Kidney capillary endothelial cell (primary cell): ENCODE measurements at places on chromosomes 3 and 15.

DNA sequence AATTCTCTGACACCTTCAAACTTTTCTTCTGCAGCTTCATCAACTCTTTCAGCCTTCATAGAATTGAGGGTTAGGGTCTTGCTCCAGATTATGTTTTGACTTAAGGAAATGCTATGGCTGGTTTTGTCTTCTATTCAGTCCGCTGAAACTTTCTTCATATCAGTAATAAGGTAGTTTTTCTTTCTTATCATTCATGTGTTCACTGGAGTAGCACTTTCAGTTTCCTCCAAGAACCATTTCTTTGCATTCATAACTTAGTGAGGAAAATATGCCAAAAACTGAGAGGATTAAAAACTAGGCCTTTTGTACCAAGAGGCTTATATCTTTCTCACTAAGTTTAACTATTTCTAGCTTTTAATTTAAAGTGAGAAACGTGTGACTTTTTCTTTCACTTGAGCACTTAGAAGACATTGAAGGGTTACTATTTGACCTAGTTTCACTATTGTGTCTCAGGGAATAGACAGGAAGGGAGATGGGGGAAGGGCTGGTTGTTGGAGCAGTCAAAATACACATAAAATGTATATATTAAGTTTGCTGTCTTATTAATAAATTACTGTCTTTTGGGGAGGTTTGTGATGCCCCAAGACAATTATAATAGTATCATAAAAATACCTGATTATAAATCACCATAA lies 1110.1 kb downstream of the TBL1XR1 start:
- no peak for DNase-seq

DNA sequence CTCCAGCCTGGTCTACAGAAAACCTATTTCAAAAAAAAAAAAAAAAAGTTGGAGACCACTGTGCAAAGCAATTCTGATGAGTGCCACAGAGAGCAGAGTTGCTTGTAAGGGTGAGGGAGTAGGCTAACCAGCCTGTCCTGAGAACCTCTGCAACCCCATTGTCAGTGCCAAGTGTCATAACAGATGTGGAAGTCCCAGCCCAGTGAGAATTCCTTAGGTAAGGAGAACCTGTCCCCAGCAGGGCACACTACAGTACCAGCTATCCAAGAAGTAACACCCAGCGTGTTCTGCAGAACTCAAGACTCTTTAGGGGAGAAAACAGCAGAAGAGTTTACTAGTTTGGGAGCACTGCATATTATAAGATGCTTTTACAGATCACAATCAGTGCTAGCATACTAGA lies 156.3 kb downstream of the LIPC start:
- no peak for DNase-seq

- DNase-seq, result no peak
These were observed 515.4 kb upstream of the ZNF717 start for GRCh38 chr3:76300746-76301145.

GRCh38 chr3:174035328-174035886 lies 637.9 kb downstream of the NLGN1 start:
- DNase-seq, result no peak

- DNase-seq, result no peak
These were observed 6.4 kb downstream of the ALG1L2 start for GRCh38 chr3:130088061-130088460.

DNA sequence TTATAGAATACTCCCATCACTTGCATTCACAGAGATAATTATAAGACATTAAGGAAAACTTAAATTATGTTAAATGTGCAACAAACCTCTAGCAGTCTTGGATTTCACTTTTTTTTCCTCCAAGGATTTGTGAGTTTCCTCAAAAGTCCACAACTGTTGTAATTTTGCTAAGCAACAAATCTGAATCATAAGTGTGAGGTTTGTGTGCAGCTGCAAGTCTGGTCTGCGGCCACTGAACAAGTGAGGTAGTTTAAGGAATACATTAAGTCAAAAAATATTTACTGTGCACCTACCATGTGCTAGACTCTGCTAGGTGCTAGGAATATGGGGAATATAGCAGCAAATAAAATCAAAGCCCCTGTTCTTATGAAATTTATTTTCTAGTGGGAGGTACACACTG lies 70.2 kb downstream of the LRRC28 start:
- no peak for DNase-seq

DNA sequence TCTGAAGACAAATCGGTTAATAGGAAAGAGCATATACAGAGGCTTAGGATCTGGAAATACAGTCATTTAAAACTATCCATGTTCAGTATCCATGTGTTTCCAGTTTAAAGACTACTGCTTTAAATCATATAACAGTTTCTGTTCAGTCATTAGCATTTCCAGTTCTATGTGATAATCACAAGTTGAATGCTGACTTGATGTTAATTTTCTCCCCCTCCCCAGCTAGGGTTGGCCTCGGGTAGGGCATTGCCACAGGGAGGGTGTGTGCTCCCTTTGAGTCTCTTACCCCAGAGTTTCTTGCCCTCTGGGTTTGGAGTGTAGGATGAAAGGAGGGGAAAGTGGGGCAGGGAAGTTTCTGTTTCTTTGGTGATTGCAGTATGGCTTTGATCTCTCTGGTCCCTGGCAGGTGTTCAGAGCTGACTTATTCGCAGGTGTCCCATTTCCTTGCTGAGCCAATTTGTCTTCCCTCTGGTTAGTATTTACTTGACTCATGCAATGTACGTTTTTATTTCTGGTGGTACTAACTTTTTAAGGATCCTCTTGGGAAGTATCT lies 86.3 kb downstream of the SH3GL3 start:
- DNase-seq, result no peak

DNA sequence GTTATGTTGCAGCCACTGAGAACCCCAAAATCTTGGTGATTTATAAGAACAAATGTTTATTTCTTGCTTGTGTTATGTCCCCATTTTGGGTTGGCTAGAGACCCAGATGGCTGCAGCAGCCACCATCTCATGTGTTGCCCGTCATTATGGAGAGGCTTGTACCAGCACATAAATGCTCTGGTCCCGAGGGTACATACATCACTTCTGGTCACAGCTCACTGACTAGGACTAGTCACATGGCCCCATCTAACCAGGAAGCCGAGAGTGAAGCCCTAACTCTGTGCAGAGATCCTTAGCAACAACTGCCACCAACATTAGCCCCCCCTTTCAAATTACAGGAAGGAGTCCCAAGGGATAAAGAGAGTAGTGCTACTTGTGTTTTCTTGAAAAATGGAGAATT lies 25.5 kb upstream of the HACD2 start:
- DNase-seq, result no peak

- no peak for DNase-seq
These were observed 77.9 kb upstream of the IGSF10 start for GRCh38 chr3:151538456-151539393.

DNA sequence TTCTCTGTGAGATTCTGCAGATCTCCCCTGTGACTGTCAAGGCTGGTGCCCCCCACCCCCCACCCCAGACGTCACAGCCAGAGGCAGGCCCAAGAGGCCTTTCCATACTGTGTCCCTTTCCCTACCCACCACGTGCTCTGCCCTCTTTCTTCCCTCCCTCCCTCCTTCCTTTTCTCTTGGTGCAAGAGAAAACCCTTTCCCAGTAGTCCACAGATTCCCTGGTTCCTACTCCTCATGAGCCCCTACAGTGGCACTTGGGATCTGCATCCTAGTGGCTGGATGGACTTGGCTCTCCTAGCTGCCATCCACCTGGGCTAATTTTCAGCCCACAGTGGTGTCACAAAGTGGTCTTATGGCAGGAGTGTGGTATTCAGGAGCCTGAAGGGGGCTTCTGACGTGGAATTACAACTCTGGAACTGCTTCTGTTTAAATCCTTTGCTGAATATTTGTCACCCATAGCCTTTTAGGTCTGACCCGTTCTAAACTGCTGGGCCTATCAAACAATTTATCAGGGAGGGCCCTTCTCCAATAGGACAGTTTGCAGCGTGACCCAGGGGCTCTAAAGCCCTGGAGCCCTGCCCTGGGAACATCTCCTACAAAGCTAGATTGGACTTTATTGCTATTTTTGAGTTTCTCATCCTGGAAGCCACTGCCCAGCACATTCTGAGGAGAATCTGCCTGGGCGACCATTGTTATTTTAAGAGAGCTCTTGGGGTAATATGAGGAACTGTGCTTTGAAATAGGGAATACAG lies 35.3 kb downstream of the KLF13 start:
- no peak for DNase-seq

DNA sequence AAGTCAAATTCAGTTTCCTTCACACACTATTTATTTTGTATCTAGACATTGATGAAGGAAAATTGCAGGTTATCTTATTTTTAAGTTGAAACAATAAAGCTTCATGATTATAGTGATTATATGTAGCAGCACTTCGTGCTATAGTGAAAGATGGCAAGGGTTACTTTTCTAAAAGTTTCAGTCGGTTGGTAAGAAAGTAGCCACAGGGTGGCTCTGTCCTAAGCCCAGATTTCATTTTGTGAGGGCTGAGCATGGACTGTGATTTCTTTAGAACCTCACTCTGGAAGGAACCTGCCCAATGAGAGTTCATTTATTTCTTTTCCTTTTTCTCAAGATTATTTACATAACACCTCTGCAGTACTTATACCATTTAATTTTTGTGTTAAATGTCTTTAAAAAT lies 66.5 kb downstream of the NME9 start:
- DNase-seq, result no peak

DNA sequence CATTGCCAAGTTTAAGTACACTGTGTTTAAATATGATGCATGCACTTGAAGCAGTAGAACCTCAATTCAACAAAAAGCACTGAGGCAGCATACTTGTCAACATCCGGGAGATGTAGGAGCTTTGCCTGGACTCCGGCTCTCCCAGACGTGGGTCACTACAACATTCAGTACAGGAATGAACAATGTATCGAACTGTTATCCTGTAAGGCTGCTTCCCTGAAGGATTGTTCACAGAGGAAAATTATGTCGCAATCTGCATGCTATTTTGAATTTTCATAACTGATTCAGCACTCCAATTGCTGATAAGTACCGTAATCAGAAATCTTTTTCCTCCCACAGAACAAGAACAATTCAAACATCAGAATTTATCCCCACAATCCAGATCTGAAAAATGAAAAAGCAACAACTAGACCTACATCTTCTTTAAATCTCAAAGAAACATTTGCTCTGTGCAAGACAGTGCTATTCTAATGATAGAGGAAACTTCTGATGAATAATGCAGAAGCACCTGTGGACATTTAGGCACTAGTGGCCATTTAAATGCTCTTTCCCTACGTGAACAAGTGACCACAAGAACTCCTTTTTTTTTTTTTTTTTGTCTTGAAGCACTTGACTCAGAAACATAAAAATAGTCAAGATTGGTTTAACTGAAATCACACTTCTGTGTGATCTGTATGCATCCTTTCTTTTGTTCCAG lies 113.4 kb downstream of the PLCH1 start:
- DNase-seq, result no peak

GRCh38 chr3:12265508-12265907 lies 23.4 kb upstream of the PPARG start:
- DNase-seq, result no peak

- DNase-seq, result no peak
These were observed 33.5 kb downstream of the UPK1B start for GRCh38 chr3:119206611-119207511.

DNA sequence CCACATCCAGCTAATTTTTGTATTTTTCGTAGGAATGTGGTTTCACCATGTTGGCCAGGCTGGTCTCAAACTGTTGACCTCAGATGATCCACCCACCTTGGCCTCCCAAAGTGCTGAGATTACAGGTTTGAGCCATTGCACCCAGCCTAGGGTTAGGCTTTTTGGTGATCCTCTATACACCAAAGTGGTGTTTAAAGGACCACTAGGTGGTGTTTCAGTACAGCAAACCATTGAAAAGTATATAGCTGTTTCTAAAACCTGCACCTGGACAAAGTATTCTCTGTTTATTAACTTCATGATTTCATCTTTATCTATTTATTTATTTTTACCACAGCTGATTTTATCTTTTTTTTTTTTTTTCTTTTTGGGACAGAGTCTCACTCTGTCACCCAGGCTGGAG lies 68.4 kb downstream of the MINDY2 start:
- no peak for DNase-seq

DNA sequence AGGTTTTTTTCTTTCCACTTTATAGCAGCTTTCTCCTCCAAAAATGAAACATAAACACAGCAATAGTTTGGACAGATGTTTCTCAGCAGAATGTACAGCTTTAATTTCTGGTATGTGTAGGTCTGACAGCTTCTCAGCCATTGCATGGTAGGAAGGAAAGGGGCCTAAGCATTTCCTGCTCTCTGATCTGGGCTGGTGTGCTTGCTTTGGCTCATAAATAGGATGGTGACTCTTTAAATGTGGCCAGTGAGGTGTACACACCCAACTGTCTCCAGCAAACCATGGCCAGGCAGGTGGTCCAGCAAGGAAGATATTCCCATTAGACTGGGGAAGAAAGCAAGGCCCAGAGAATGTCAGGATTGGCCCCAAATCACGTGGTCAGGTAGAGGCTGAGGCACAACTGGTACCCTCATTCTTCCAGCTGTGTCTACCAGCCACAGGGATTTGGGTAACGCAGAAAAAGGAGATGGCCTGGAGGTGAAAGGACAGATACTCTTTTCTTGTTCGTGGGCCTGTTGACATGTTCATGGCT lies 52.1 kb downstream of the ITGA11 start:
- DNase-seq, result peak; percentile 60

- DNase-seq, result peak; percentile 77
These were observed 57.8 kb upstream of the KY start for GRCh38 chr3:134708671-134709070.

DNA sequence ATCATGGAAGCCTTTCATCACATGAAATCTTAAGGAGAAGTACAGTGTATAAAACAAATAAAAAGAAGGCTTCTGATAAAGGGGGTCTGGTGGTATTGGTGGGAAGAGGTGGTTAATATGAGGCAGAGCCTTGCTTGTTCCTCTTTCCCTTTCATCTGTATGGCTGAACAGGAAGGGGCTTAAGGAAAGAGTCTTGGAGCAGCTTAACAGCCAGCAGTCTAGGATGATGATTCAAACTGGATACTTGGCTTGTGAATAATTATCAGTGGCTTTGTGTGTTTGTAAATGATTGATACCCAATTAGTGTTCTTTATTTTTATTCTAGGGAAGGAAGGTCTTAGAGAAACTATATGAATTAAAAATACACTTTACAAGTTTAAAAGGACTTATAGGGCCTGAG lies 29.1 kb upstream of the TCAIM start:
- DNase-seq, result no peak

DNA sequence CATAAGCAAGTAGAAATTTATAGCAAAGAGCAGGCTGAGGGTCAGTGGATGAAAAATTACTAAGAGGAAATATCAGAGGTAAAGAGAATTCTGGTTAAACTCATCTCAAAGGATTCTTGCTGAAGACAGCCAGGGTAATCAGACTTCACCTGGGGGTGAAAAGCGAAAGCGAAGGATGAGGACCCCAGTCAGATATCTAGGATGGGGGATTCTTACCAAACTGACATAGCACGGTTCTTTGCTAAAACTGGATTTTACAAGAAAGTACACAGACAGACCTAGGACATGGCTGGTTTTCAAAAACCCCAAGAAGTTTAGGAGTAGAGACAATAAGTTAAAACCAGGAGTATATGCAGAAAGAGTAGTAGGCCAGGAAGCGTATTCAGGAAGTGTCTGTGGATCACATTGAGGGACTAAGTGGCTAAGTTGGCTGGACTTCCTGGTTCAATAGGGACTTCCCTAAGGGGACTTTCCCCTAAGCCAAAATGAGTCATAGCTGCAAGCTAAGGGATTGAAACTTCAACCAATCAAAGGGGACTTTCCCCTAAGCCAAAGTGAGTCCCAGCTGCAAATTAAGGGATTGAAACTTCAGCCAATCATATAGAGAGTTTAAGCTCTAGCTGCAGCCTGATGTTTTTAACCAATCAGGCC lies 2.4 kb upstream of the CFAP91 start:
- DNase-seq, result peak; percentile 36
